8988T (cell line): ENCODE measurements at places on chromosomes 4 and X.

DNA sequence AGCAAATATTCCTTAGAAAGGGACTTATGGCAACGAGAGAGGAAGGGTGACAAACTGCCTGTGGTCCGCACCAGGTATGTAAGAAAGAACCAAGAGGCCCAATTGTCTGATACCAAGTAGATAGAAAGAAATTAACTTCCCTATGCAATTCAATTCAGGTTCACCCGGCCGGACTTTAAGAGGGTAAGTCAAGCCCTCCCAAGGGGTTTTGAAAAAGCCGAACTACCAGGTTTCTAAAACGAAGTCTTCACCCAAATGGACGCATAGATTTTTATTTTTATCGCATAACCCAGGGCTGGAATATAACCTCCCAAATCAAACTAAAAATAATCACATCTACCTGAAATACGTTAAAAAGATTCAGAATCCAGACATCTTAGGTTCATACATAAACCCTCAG, 1.6 kb upstream of the MAB21L2 start:
- no peak for DNase-seq

GRCh38 chr4:28759064-28759463, 1898.4 kb downstream of the STIM2 start:
- DNase-seq = no peak

DNA sequence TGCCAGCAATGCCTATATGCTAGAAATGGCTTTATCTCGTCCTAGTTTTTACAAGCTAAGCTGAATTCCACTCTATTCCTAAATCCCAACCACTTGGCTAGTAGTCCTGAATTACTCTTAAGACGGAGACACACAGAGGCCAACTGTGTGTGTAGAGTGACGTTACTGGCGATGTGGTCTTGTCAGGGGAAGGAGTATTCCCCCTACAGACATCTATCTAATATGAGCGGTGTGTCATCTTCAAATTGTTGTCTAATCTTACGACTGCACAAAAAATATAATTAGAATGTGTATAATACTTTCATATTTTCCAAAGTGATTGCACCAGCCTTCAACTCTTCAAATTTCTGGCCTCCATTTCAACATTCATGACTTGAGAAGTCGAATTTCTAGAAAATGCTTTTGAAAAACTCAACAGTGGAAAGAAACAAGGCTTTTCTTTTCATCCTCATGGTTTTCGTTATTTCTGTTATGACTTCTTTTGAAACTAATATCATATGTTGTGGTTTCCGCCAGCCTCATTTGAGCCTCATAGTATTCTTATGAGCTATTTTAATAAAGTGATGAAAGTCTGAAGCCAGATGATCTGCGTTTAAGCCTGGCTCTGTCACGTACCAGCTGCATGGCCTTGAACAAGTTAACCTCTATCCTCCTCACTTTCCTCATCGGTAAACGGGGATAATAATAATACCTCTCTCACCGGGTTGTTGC, 132.3 kb downstream of the SOWAHB start:
- DNase-seq = no peak

DNA sequence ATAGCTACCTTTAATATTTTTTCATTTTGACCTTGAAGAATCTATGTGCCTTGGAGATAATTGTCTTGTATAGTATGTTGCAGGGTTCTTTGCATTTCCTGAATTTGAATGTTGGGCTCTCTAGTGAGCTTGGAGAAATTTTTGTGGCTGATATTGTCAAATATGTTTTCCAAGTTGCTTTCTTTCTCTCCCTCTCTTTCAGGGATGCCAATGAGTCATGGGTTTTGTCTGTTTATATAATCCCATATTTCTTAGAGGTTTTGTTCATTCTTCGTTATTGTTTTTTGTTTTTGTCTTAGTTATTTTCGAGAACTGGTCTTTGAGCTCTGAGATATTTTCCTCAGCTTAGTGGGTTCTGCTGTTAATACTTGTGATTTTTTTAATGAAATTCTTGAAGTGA, 20.7 kb downstream of the RAB40AL start:
- DNase-seq = no peak

DNA sequence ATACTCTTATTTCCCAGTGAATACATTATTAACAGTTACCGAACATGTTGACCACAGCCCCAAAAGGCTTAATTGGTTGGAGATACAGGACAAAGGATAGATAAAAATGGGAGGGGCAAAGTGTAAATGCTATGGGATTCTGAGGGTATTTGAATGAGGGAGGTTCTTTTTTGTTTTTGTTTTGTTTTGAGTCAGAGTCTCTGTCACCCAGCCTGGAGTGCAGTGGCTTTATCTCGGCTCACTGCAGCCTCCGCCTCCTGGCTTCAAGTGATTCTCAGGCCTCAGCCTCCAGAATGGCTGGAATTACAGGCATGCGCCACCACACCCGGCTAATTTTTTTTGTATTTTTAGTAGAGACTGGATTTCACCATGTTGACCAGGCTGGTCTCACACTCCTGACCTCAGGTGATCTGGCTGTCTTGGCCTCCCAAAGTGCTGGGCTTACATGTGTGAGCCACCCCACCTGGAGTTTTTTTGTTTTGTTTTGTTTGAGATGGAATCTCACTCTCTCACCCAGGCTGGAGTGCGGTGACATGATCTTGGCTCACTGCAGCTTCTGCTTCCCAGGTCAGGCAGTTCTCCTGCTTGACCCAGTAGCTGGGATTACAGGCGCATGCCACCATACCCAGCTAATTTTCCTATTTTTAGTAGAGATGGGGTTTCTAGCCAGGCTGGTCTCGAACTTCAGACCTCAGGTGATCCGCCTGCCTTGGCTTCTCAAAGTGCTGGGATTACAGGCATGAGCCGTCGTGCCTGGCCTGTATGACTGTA, 9.0 kb downstream of the UBE2K start:
- DNase-seq = no peak

DNA sequence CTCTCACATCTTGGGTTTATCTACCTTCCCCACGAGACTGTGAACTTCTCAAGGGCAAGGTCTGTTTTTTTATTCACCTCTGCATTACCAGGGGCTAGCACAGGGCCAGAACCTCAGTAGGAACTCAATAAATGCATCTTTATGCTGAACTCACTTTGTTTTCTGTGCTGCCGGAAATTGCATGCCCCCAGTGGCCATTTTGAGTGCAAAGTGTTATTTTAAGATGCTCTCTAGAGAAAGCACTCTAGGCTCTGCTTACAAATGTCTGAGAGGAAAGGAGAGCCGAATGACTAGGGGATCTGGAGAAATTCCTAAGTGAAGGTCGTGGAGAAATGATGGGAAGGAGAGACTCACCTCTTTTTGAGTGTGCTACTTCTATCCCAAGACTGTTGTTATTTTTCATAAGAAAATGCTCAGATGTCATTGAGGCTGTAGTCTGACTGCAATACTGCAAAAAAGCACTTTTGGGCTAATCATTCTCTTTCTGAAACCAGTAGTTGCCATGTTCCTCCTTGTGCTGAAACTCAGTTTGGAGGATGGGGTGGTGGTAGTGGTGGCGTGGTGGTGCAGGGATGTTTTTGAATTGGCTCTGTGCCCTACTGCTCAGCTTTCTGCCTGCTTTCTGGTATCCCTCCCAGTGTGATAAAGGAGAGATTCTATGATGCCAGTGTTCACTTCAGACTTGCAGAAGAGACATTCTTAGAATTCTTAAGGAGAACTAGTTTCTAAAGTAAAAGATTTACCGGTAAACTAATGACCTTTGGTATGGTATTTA, 41.3 kb downstream of the DOCK11 start:
- DNase-seq = no peak

DNA sequence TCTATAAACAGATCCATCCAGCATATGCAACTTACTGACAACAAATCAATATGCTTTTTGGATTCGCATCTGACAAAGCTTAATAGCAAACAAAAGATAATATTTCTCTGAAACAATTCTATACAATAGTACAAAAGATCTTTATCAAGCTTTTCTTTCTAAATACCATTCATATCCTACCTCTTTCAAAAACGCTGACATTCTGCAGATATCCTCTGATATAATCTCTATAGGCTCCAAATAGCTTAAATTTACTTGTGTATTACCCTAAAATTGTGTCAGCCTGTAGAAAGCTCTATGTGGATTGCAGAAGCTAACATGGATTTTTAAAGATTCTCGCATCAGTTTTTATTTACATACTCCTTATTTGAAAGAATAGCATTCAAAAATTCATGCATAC, 260.6 kb downstream of the GASK1B start:
- no peak for DNase-seq

DNA sequence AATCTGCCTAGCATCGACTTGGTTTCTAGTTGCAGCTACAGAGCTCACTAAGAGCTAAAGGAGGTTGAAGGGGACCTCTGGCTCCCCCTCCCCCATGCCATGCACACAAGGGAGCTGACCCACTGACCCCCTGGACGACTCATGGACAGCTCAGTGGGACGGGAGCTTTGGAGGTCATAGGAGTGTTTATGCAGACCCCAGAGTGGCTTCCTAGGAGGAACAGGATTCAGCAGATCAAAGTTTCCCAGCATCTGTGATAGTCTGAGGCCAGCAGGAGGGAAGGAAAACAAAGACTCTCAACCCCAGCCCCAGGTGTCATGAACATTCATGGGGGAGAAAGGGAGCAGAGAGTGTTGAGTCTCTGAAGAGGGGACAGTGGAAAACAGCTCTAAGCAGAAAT, 104.4 kb downstream of the ARSF start:
- DNase-seq = no peak

- no peak for DNase-seq
Measured at GRCh38 chrX:78307665-78308064, 19.7 kb downstream of the CYSLTR1 start.

- DNase-seq = no peak
Measured at GRCh38 chr4:13706716-13707115, 79.2 kb upstream of the BOD1L1 start.

DNA sequence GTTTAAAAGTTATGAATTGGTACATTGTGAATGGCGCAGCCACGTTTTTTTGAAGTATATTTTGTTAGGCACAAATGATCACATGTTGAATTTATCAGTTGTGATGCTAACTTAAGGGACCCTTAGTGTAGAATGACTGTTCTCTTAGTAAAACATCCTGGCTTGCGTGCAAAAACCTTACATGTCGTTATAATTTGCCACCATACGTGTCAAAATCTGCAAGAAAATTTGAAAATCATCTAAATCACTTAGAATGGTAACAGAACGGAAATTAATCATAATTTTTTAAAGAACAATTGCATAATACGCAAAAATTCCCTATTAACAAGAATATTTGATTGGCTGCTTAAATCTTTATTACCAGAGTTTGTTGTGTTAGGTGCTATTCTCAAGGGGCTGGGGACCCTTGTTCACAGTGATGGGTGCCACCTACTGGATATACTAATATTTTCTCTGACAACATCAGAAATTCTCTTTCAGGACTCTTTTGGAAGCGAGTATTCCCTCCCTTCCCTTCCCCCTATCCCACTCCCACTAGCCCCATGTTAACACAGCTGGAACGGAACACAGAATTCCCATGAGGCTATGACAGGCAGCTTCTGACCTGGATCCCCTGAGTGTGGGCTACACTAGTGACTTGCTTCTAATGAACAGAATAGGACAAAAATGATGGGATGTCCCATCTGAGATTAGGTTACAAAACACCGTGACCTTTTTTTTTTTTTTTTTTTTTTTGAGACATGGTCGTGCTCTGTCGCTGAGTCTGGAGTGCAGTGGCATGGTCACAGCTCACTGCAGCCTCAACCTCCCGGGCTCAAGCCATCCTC, 71.8 kb downstream of the SUPT20HL2 start:
- peak; percentile 18 for DNase-seq

GRCh38 chrX:136147315-136147901, at the start of gene FHL1:
FHL1 (plus strand) TSS chrX:136147533.
- DNase-seq = peak; percentile 27

GRCh38 chr4:12689457-12689856, 794.7 kb downstream of the RAB28 start:
- no peak for DNase-seq

DNA sequence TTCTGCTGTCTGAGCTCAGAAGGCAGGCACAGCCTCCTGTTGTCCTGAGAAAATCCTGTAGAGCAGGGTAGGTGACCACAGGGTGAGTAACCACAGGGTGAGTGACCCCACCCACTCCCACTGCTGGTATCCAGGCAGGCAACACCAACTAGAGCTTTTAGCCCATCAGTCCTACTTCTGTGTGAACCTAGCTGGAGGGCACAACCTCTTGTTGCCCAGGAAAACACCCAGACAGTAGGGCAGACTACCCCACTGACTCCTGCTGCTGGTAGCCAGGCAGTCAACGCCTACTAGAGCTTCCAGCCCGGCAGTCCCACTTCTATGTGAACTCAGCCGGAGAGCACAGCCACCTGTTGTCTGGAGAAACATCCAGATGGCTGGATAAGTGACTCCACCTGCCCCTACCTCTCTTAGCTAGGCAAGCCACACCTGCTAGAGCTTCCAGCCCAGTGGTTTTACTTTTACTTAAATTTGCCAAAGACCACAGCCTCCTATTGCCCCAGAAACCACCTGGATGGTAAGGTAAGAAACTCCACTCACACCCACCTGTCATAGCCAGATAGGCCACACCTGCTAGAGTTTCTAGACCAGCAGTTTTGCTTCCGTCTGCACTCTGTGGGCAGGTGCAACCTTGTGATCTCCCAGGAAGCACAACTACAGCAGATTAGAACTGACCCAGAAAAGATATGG, 371.6 kb downstream of the INPP4B start:
- DNase-seq = no peak

DNA sequence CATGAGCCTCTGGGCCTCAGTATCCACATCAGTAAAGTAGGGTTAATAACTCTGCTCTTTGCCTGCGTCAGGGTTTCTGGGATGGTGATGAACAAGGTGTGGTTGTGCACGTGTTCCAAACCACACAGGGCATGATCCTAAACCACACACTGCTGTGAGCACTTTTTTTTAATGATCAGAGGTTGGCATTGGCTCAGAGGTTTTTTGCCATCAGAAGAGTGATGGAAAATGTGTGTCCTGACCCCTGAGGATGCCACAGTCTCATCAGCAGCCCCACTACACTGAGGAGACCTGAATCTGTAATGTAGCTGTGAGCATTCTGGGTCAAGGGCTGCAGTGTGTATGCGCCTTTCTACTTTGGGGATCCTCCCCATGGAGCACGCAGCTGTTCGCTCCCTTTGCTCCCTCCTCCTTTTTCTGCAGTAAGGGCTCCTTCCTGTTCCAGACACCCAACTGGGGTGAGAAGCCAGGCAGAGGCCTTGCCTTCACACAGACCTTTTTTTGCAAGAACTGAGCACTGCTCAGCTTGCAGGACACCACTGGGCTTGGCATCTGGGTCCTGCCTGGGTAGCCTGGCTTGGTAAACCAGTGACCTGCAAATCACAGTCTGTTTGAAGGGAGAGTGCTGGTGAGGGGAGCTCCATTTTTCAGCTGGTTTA, 87.5 kb downstream of the MAMLD1 start:
- no peak for DNase-seq

DNA sequence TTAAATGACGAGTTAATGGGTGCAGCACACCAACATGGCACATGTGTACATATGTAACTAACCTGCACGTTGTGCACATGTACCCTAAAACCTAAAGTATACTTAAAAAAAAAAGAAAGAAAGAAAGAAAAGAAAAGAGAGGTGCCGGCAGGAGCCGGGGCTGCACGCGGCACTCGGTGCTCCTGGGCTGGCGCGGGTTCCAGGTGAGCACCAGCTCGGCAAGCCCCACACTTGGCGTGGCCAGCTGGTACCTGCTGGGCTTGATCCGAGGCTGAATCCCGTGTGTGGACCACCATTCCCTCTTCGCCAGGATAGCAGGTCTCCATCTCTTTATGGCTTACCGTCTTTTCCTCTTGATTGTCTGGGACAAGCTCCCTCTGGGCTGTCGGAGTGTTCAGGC, 17.9 kb upstream of the HERC6 start:
- no peak for DNase-seq

GRCh38 chr4:91916219-91916618, 387.5 kb upstream of the GRID2 start:
- no peak for DNase-seq

- no peak for DNase-seq
Measured at GRCh38 chr4:150136481-150136880, 58.2 kb downstream of the DCLK2 start.

- no peak for DNase-seq
Measured at GRCh38 chrX:37883196-37883595, 35.8 kb upstream of the DYNLT3 start.
